AG09319 (cell line): ENCODE measurements at places on chromosomes 6 and 20.

DNA sequence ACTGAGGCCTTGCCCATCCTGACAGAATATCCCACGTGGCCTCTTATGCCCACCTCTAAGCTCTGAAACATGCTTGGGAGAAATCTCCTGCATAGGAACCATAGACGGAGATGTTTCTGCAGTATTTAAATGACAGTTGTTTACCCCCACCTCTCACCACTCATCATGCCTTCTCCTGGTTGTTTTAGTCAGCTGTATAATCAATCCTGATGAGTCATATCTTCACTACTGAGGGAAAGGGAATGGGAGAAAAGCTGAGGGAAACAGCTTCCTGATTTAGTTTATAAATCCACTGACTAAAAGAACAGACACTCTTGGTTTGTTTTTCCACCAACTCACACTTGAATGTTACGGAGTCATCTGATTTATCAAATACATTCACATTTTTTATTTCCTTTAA is 113.2 kb upstream of the TENT5A start:
- peak; percentile 28 for DNase-seq

DNA sequence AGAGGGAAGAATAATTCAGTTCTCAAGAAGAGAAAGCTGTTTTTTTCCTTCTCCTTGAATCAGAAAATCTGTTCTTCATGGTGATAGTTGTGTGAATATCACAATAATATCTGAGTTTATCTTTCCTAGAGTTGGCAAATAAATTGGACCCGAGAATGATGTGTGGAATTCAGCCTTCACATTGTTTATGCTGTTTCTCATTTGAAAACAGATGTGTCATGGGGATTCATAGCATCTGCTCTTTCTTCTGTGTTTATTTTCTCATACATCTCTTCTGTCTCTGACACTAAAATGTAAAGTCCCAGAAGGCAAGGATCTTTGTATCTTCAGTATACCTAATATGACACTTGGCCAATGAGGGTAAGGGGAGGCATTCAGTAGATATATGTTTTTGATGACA is 103.6 kb upstream of the SGK1 start:
- no peak for DNase-seq

- DNase-seq, result peak; percentile 54
Measured at GRCh38 chr6:119207971-119208725, 129.7 kb upstream of the FAM184A start.

GRCh38 chr20:63123331-63123741 is 92.6 kb downstream of the YTHDF1 start:
- DNase-seq, result no peak

GRCh38 chr6:106939848-106940247 is 34.7 kb downstream of the CD24 start:
- DNase-seq, result no peak

DNA sequence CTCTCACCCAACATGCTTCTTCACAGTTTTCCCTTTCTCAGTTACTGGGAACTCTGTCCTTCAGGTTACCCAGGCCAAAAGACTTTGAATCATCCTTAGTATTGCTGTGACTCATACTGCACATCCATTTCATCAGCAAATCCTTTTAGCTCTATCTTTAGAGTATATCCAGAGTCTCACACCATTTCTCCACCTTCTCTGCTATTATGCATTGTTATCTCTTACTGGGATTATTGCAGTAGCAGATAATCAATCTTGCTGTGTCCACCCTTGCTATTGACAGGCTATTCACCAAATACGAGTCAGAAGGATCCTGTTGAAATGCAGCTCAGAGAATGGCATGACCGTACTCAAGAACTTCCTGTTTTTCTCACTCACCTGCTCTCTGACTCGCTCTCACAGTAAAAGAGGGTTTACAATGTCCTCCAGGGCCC is 57.3 kb downstream of the BCKDHB start:
- DNase-seq, result peak; percentile 16

DNA sequence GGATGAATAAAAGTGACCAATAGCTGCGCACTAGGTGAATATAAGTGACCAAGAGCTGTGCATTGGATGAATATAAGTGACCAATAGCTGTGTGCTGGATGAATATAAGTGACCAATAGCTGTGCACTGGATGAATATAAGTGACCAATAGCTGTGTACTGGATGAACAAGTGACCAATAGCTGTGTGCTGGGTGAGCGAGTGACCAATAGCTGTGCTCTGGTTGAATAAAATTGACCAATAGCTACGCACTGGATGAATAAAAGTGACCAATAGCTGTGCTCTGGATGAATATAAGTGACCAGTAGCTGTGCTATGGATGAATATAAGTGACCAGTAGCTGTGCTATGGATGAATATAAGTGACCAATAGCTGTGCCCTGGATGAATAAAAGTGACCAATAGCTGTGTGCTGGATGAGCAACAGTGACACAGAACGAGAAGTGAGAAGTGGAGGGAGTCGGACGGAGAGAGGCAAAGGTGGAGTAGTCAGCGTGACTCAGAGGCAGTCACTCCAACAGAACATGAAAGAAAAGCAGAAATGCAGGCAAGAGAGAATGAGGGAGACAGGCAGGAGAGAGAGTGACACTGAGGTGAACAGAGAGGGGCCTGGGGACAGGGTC is 38.5 kb downstream of the RBM38 start:
- DNase-seq, result no peak

DNA sequence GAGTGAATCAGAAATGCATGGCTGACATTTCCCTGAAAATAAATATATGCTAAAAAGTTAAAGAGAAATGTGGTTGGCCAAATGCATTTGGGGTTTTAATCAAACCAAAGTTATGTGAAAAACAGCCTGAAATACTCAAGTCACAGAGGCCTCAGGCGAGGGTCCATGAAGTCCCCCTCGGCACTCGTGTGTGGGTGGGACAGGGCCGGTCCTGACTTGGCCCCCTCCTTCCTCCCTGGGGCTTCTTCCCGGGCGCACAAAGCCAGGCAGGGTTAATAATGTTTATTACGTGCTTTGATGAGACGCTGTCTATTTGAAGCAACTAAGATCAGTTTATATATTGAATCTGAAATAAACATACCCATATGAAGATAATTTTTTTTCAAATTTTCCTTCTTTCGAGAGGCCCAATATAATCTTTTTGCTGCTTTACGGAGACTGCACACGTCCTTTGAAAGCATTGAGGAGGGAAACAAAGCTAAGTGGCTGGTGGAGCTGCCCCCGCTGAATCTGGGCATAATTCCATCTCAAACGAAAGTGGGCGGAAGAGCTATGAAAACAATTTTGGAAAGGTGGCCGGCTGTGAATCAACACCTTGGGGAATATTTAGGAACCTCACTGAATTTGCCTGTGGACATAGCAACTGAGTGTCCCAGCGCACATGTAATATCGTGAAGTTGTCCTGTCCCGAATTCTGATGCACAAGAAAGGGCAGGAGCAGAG is 55.8 kb upstream of the SMOC2 start:
- no peak for DNase-seq

GRCh38 chr6:163457637-163458561 is 43.4 kb downstream of the QKI start:
- DNase-seq, result peak; percentile 61

- peak; percentile 38 for DNase-seq
Measured at GRCh38 chr6:147099974-147100373, 104.2 kb upstream of the STXBP5 start.
